ENCODE measurements at places on chromosomes 4 and X. TPM values are rescaled to one million over a fixed set of nuclear protein-coding genes. Genes with fewer than 3 reads are reported as not detected.
A peak's percentile ranks its signal among the peaks of the same experiment; 100 is the strongest.

DNA sequence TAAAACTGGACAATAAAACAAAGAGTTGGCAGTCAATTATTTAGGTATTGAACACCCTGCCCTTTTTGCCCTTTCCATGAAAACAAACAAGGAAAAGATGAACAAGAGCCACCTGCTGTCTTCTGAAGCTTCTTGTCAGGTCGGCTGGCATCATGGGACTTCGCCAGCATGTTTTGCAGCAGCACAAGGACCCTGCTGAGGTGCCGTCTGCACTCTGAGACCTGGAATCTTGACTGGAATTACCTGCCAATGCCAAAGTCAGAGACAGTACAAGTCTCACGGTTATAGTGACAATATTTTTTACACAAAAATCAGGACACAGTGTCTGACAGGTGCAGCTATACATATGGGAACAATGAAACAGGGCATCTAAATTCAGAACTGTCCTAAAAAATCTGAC is 284.5 kb downstream of the GASK1B start:
- H3K4me3 ChIP-seq, result no peak overlapping the region
- H3K27ac ChIP-seq, result no peak overlapping the region
- DNase-seq, result no peak

DNA sequence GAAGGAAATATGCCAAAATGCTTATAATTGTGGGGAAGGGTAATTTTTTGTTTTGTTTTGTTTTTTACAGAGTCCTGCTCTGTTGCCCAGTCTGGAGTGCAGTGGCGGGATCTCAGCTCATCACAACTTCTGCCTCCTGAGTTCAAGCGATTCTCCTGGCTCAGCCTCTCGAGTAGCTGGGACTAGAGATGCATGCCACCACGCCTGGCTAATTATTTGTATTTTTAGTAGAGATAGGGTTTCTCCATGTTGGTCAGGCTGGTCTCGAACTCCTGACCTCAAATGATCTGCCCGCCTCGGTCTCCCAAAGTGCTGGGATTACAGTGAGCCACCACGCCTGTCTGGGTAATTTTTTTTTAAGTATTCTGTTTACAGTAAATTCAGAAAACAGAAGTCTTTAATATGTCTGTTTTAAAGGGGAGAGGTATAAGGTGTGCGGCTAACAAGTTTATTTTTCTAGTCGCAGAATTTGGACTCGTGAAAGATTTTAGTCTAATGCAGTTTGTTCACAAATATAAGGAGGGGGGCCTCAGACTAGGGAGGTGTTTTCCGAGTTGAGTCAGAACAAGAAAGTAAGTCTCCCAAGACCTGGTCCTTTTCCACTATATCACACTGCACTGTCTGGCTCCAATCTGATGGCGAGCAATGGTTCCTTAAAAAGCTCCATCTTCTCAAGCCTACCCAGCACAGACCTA is 1.5 kb downstream of the ACSL1 start:
- H3K36me3 ChIP-seq, result no peaks in the 10 kb centered on the region
- H3K4me3 ChIP-seq, result peak overlapping the region; percentile 17
- no peak overlapping the region for H3K27ac ChIP-seq
- H3K4me1 ChIP-seq, result peaks cover 24% of the 10 kb centered on the region

DNA sequence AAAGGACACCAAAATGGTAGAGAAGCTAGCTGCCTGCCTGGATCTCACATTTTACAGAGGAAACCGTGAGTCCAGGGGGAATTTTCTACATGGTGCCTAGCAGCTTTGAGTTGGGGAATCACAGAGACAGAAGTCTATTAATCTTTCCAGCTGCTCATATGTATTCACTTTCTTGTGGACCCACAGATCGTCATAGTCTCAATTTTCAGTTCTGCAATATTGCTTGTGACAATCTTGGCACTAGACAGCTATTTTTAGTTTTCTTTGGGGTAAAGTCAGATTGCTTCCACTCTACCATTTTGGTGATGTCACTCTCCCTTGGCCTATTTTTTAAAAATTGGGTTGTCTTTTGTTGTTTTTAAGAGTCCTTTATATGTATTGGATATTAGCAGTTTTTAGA is 233.4 kb upstream of the STK26 start:
- H3K36me3 ChIP-seq, result no peaks in the 10 kb centered on the region
- no peaks in the 10 kb centered on the region for H3K27me3 ChIP-seq
- no peak for DNase-seq

TMEM35A gene
- not detected for total RNA-seq

GRCh38 chr4:38609614-38610013 is 54.4 kb upstream of the KLF3 start:
- no peak for DNase-seq
- no peaks in the 10 kb centered on the region for H3K36me3 ChIP-seq
- no peak overlapping the region for H3K27ac ChIP-seq
- H3K4me3 ChIP-seq, result no peak overlapping the region
- H3K4me1 ChIP-seq, result peaks cover 40% of the 10 kb centered on the region

GRCh38 chr4:109072595-109072994 is 229.9 kb downstream of the COL25A1 start:
- no peak overlapping the region for H3K27ac ChIP-seq
- DNase-seq, result no peak
- H3K36me3 ChIP-seq, result no peaks in the 10 kb centered on the region
- no peak overlapping the region for H3K4me3 ChIP-seq

RP2 gene
- total RNA-seq, result 7.1 TPM

GRCh38 chrX:155148724-155149537 is 67.3 kb upstream of the VBP1 start:
- no peak overlapping the region for H3K27ac ChIP-seq
- no peaks in the 10 kb centered on the region for H3K27me3 ChIP-seq
- H3K4me1 ChIP-seq, result no peaks in the 10 kb centered on the region
- H3K4me3 ChIP-seq, result no peak overlapping the region
- no peaks in the 10 kb centered on the region for H3K36me3 ChIP-seq

DNA sequence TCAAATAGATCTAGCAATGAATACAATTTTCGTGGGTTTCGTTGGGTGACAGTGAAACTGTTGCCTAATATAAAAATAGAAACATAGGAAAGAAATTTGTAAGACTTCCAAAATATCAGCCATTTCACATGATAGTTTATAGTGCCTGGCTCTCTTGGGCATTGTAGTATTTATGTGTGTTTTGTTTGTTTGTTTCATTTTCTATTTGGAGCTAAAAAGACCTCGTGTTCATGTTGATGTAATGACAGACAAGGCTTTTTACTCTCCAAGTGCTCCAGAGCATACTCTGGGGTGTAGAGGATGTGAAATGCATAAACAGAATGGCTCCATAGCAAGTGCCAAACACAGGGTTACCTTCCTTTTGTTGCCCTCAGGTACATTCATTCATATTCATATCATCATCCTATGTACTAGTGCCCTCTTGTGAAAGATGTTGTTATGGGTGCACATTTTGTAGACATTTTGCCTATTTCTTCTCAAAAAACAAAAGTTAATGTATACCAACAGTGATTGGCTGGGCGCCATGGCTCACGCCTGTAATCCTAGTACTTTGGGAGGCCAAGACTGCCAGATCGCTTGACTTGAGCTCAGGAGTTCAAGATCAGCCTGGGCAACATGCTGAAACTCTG is 100.7 kb upstream of the AMOT start:
- H3K4me3 ChIP-seq, result no peak overlapping the region
- no peaks in the 10 kb centered on the region for H3K27me3 ChIP-seq
- H3K4me1 ChIP-seq, result no peaks in the 10 kb centered on the region
- DNase-seq, result no peak
- H3K36me3 ChIP-seq, result no peaks in the 10 kb centered on the region

DNA sequence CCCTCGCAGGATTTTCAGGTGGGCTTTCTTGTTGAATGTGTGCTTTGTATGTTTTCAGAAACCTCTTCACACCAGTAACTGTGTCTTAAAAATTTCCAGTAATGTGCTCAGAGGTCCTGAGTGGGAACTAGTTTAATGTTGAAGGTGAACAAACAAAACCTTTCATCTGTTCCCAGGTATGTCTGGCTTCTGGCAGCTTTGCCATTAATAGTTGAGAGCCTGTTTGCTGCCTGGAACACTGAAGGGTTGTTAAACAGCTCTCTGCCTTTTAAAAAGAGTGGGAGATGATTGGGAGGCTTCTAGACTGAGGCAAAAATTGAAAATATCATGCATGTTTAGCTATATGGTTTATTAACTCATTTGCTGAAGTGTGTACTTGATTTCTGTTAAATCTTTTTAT is 161.2 kb upstream of the AGTR2 start:
- no peak overlapping the region for H3K27ac ChIP-seq
- no peak for DNase-seq
- H3K27me3 ChIP-seq, result no peaks in the 10 kb centered on the region

DSPP gene
- total RNA-seq, result not detected

DNA sequence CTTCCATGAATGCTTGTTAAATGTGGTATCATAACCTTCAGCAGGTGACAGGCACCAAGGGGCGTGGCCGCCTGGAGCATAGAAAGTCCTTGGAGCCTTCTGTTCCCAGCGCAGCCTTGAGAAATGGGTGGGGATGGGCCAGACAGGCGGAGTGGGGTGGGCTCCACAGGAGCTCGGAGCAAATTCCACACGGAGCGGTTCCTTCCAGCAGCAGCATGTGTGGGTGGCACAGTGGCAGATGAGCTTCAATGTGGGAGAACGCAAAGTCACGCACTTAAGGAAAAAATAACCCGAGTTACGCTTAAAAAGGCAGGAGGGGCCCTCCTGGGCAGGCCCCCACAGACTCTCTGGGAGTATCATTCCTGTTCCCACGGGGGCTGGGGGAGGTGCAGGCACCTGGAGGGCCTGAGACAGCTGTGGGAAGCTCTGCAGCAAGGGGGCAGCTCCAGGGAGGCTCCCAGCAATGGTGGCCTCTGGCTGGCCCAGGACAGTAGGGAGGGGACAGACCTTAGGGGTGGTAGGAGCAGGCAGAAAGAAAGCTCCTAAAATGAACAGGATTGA is 15.3 kb downstream of the TMEM271 start:
- no peak overlapping the region for H3K27ac ChIP-seq
- no peak overlapping the region for H3K4me3 ChIP-seq
- DNase-seq, result no peak
- no peaks in the 10 kb centered on the region for H3K36me3 ChIP-seq

POU4F2 gene
- not detected for total RNA-seq

GRCh38 chr4:99894998-99895397 is 771 bp upstream of the LAMTOR3 start:
- no peak overlapping the region for H3K4me3 ChIP-seq
- no peaks in the 10 kb centered on the region for H3K36me3 ChIP-seq
- no peaks in the 10 kb centered on the region for H3K27me3 ChIP-seq
- H3K27ac ChIP-seq, result peak overlapping the region; percentile 87

CFAP47 gene
- not detected for total RNA-seq

GRCh38 chrX:38898261-38898660 is 97.0 kb downstream of the MID1IP1 start:
- H3K36me3 ChIP-seq, result no peaks in the 10 kb centered on the region
- DNase-seq, result no peak
- H3K4me1 ChIP-seq, result no peaks in the 10 kb centered on the region
- no peak overlapping the region for H3K27ac ChIP-seq
- no peaks in the 10 kb centered on the region for H3K27me3 ChIP-seq
- H3K4me3 ChIP-seq, result no peak overlapping the region

DNA sequence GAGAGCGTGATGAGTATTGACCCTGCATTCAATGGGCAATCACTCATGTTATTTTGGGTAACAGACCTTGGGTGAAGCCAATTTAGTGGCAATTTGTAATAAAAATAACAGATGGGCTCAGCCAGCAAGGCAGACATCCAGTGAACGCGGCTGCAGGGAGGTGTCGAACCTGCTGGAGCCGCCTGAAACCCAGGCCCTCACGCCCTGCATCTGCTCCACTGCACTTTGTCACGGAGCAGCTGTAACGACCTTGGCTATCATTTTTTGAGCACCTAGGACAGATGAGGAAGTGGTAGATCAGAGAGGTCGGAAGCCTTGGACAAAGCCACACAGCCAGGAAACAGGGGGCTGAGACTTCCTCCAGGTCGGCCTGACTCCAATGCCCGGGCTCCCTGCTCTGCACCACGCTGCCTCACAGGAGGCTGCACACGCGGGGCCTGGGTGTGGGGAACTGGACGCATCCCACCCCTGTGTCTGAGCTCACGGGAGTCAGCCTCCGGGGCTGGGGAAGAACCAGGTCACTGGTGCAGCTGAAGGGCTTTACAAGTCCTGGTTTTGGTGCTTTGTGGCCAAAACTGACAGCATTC is 19.4 kb downstream of the HMX1 start:
- H3K27ac ChIP-seq, result no peak overlapping the region
- H3K27me3 ChIP-seq, result peaks cover 3% of the 10 kb centered on the region
- H3K4me1 ChIP-seq, result no peaks in the 10 kb centered on the region
- no peaks in the 10 kb centered on the region for H3K36me3 ChIP-seq

TKTL1 gene
- total RNA-seq, result 0.32 TPM

GRCh38 chrX:2650037-2650436 is 41.1 kb upstream of the CD99 start:
- H3K4me3 ChIP-seq, result no peak overlapping the region
- H3K27ac ChIP-seq, result no peak overlapping the region
- no peaks in the 10 kb centered on the region for H3K4me1 ChIP-seq
- DNase-seq, result no peak
- H3K36me3 ChIP-seq, result no peaks in the 10 kb centered on the region

GRCh38 chrX:97039363-97040029 is 155.8 kb downstream of the RPA4 start:
- H3K4me3 ChIP-seq, result no peak overlapping the region
- H3K27ac ChIP-seq, result no peak overlapping the region
- no peaks in the 10 kb centered on the region for H3K36me3 ChIP-seq
- H3K27me3 ChIP-seq, result no peaks in the 10 kb centered on the region

GRCh38 chr4:76732246-76732645 is 165.7 kb downstream of the SOWAHB start:
- no peak overlapping the region for H3K4me3 ChIP-seq
- no peak for DNase-seq
- no peaks in the 10 kb centered on the region for H3K27me3 ChIP-seq
- H3K36me3 ChIP-seq, result no peaks in the 10 kb centered on the region
- no peak overlapping the region for H3K27ac ChIP-seq
- no peaks in the 10 kb centered on the region for H3K4me1 ChIP-seq

- no peaks in the 10 kb centered on the region for H3K36me3 ChIP-seq
- DNase-seq, result no peak
- no peak overlapping the region for H3K27ac ChIP-seq
- no peak overlapping the region for H3K4me3 ChIP-seq
These were observed 11.8 kb downstream of the HDAC6 start for GRCh38 chrX:48813644-48814043.

Measured in CD4-positive, alpha-beta memory T cell (primary cell).